ENCODE measurements at places on chromosomes 12 and 14.

DNA sequence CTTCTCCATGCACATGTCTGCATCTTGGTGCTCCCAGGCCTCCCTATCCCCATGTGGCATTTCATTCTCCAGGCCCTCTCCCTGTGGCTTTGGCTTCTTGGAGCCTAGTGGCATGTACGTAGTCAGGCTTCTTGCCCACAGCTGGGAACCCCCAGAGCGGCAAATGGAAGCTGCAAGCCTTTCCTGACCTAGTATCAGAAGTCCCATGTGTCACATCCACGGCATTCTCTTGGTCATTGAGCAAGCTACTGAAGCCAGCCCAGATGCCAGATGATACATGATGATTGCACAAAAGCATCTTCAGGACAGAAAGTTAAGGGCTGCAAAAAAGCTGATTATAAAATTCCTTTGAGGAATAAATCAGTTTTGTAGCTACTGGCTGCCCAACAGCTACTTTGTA is 154.9 kb downstream of the PELI2 start:
- no peak for DNase-seq

GRCh38 chr12:47946413-47947323 is 16.7 kb upstream of the TMEM106C start:
- DNase-seq: no peak

DNA sequence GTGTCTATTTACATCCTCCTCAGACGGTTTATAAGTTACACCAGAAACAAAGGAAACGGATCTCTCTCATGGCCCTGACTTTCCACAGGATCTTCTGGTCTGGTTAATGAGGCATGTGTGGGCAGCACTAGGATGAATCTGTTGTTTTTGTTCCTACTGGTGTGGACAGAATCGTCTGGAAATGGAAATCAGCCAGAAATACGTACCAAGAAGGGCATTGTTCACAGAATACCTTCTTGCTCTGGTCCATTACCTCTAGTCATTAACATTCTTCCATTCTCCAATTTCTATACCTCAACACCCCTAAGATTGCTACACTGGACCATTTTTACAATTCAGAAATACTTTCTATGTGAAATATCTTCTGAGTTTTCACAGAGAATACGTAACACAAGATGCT is 86.0 kb downstream of the TPH2 start:
- DNase-seq: no peak

DNA sequence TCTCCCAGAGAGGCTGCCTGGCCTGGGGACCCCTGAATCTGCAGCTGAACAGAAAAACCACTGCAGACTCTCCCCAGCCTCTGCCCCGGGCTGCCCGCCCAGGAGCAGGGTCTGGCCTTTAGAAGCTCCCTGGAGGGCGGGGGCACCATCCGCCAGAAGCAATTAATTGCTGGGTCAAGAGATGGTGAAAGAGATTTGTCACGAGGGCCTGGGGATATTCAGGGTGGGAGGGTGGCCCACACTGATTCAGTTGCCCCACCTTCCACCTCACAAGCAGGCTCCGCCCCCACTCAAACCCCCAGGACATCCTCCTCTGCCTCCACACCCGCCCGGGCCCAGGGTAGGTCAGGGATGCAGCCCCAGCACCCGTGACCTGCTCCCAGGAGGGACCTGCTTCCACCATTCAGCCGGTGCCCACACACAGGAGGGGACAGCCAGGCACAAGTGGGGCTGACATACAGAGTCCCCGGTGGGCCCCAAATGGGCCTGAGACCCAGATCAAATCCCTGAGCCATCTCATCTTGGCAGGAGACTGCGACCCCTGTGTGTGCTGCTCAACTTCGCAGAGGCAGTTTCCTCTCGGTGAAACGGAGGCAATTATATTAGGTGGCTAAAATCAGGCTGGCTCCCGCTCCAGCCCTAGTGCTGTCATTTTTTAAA is 23.0 kb downstream of the NCOR2 start:
- no peak for DNase-seq

DNA sequence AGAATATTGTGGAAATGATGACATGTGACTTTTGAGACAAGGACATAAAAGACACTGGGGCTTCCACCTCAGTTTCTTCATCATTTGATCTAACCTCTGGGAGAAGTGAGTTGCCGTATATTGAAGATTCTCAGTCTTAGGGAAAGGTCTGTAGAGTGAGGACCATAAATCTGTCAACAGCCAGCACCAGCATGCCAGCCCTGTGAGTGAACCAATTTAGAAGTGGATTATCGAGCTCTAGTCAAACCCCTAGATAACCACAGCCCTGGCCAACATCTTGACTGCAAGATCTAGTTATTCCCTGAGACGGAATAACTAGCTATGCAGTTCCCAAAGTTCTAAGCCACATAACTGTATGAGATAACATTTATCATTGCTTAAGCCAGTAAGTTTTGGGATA is 108.8 kb upstream of the PTPRR start:
- no peak for DNase-seq

- no peak for DNase-seq
These were observed at the start of gene SSPN for GRCh38 chr12:26195250-26195640. Gene SSPN, plus strand, starts transcription at chr12:26195573. Its CDS starts 100 bp downstream, at chr12:26195673.

- DNase-seq: no peak
These were observed 132.8 kb downstream of the SAMD4A start for GRCh38 chr14:54699735-54700134.

DNA sequence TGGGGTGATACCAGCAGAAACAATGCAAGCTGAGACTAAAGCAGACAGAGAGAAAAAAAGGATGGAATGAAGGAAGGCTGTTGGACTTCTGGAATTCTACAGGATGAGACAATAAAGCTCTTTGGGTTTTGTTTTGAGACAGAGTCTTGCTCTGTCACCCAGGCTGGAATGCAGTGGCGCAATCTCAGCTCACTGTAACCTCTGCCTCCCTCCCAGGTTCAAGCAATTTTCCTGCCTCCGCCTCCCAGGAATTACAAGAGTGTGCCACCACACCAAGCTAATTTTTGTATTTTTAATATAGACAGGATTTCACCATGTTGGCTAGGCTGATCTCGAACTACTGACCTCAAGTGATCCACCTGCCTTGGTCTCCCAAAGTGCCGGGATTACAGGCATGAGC is 115.4 kb downstream of the EXOC5 start:
- DNase-seq: no peak

- DNase-seq: no peak
These were observed 620.0 kb upstream of the LRFN5 start for GRCh38 chr14:40986655-40987054.

- DNase-seq: no peak
These were observed 20.7 kb downstream of the ZDHHC17 start for GRCh38 chr12:76784600-76785051.
